ENCODE measurements at places on chromosomes 11 and 22.

DNA sequence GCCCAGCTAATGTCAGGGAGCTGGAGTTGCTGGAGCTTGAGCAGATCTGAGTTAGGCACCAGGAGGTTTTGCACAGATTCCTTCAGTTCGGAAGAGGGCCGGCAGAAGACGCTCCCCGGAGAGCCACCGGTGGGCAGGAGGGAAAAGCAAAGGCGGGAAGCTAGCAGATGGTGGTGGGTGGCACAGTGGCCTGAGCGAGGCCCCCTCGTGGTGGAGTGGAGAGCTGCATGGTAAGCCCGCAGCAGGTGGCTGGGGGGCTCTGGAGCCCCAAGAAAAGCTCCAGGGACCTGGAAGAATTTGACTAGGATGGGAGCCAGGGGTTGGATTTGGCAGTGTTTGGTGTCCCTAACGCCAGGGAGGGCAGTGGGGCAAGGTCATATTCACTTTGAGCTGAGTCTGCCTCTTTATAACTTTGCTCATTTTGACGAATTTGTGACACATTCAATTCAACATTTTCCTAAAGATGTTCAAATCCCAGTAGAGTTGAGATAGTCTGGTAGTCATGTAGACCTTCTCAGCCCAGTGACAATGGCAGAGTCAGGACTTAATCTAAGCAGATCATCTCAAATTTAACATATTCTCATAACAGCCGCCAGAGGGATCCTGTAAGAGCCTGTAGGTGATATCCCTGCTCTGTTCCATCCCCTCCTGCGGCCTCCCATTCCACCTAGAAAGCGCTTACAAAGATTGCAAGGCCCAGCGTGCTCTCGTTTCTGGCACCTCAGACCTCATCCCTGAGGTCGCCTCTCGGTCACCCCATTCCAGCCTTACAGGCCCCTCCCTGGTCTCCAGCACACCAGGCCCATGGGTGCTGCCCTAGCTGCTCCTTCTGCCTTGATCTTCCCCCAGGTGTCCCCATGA is 57.9 kb downstream of the TRIM29 start:
- no peak for DNase-seq

DNA sequence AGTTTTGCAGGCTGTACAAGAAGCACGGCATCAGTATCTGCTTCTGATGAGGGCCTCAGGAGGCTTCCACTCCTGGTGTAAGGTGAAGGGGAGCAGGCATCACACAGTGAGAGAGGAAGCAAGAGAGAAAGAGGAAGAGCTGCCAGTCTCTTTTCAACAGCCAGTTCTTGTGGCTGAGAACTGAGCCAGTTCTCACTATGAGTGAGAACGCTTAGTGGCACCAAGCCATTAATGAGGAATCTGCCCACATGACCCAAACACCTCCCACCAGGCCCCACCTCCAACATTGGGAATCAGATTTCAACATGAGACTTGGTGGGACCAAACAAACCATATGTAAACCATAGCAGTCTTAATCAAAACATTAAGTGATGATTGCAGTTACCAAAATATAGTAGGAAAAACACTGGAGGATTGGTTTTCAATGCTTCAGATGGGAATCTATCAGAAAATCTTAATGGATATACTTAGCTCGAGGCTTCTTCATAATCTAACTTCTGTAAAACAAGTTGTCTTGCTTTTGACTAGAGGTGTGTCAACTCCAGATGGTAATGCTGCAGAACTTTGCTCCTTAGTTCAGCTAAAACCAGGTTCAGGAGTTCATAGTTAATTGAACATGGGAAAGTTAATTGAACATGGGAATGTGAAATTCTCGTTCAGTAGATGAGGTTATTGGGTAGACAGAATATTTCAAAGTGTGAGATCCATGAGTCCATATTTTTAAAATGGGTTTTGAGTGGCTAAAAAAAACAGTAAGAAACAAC is 12.2 kb downstream of the FAR1 start:
- no peak for DNase-seq

DNA sequence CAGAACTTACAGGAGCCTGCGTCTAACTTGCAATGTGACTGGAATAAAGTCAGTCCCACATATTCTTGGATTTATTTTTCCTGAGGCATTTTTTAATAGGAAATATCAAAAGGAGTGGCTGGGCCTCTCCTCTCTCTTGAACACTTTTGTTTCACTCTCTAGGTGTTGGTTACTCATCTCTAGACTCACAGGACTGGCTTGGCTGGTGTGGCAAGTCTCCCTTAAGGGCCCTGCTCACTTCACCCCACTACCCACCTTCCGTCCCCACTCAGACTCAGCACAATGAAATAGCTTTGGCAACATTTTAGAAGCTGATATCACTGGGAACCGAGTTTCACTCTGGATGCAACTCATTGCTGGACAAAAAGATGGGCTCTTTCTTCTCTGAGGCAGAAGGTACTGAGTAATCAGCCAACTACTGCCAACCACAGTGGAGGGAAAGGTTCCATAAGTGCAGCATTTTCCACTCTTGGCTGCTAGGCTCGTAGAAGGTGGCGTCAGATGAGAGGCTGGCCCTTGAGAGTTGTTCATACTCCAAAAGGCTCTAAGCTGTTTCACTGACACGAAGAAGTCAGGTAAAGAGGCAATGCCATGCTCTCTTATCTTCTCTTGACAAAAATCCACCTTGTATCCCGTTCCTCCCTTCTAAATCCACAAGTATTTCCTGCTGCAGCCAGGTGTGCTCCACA is 390.6 kb downstream of the SOX6 start:
- DNase-seq = no peak

DNA sequence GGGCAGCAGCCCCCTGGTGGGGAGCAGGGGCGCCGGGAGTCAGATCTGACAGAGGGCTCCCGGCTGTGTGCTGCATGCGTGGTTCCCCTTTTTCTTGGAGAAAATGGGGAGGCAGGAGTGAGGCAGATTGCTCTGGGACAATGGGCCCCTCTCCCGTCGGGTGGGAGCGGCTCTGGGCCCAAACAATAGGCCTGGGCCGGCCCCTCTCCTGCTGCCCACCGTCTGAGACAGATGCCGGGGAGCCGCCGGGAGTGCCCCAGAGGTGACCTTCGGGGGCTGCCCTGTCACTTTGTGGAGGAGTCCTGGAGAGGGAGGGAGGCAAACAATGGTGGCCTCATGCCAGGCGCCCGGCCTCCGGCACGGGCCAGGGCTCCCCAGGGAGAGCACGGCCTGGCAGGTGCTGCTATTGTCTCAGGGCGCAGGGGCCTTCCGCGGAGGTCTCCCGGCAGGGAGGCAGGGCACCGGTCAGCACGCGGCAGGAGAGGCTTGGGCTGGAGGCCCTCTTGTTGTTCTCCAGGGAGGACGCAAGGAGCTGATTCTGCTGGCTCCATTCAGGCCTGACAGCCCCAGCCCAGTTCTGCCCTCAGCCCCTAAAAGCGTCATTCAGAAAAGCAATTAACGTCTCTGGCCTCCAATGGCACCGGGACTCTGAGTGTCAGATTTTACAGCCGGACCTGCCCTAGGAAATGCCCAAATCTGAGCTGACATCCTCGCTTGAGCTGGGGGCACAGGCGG is 44.8 kb downstream of the SMIM38 start:
- DNase-seq = no peak

DNA sequence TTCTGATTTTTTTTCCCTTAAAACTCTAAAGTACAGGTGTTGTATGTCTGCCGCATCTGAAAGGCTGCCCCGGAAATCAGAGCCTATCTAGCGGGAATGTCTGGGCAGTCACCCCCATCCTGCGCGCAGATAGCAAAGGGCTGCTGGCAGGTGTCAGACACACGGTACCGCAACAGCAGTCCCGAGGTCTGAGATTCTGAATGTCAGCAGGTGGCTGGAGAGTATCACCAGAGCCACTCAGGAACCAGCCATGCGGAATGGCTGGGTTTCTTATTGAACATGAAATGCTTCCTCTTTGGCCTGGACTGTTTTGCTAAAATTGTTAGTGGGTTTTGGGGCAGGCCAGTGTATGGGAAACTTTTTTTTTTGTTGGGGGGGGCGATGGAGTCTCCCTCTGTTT is 53.3 kb downstream of the CERK start:
- DNase-seq = no peak

DNA sequence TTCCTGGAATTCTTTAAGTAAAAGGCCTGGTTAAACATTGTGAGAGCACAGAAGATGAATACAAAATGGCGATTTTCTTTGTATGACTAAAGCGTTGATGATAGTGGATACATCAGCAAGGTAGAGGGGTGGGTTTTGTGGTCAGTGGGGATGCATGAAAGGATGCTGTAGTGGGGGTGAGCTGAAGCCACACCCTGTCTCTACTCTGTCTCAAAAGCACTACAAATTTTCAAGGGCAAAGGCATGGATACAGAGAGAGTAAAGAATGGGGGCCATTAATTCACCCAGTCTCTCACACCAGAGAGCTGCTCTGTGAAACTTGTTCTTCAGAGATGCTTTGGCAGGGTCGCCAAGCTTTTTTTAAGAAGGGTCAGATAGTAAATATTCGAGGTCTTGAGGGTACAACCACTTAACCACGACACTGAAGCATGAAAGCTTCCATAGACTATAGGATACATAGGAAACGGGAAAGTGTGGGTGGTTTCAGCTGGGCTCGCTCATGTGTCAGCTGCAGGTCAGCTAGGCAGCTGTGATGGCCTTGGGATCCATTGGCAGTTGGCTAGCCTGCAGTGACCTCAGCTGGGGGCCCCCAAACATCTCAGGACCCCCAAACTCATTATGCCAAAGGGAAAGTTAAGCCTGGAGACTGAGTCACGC is 8.3 kb downstream of the TMEM138 start:
- DNase-seq = no peak

DNA sequence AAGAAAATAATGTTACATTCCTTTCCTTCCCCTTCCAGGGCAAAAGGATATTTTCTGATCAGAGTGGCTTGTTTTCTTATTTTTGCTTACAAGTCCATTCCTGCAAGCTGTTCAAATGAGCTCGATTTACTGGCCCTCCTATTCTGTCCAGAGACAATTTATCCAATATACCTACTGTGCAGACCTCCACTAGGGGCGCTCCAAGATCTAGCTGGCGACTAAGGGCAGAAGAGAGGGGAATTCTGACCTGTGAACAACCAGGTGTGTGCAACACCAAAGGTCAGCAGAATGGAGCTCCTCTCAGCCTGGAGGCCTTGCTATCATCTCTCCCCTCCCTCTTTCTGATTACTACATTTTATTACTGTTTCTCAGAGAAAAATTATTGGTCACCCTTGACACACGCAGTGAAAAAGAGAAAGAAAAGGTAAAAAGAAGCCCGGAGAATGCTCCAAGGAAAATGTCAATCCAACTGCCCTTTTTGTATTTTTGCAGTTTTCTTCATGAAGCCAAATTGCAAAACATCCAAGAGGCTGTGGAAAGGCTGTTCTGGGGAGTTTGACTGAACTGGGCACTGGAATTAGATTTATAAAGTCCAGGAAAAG is 3.2 kb downstream of the SEZ6L start:
- peak; percentile 2 for DNase-seq

DNA sequence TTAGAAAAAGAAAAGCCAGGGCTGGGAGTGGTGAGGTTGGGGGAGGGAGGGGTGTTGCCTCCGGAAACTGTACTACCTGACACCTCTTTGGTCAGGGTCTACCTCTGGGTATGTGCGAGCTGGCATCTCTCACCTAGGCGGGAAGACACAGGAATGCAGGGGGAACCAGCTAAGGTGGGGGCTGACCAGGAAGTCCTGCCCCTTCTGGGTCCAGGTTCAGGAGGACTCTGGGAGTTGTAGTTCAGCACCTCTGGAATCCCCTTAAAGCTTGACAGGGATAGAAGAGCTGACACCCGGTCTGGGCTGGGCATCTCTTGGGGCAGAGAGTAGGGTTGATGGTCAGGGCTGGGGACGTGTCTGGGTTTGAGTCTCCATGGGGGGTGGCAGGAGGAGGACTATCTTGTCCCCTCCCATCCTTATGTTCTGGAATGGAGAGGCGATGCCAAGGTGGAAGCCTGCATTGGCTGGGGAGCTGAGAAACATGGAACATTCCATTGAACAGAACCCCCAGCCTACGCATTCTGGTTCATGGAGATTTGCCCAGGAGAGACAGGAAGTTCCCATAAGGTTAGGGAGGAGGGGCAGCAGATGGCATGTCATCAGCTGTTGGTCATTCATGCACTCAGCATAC is 2.1 kb upstream of the KIAA1671 start:
- DNase-seq = no peak

- no peak for DNase-seq
These were observed at the start of gene SLC25A18 for GRCh38 chr22:17562906-17563870. Gene SLC25A18, plus strand, starts transcription at chr22:17563498. Its CDS starts 16,447 bp downstream, at chr22:17579945.

DNA sequence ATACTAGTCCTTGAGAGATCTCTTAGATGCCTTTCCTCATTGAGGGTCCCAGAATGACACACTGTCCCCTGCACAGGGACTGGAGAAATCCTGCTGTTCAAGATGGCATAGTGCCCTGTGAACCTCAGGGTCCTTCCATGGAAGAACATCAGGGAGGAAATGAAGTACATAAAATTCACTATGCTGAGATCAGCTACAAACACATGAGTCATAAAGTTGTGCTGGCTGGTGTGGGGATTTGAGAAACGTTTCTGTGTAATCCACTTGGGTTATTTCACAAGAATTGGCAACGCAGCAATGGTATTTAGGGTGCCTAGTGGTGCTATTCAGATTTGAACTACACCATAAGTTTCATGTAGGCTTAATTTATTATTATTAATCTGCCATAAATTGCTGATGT is 174.4 kb downstream of the MAML2 start:
- DNase-seq = no peak

GRCh38 chr11:10064828-10065227 is 229.2 kb downstream of the SBF2 start:
- no peak for DNase-seq

DNA sequence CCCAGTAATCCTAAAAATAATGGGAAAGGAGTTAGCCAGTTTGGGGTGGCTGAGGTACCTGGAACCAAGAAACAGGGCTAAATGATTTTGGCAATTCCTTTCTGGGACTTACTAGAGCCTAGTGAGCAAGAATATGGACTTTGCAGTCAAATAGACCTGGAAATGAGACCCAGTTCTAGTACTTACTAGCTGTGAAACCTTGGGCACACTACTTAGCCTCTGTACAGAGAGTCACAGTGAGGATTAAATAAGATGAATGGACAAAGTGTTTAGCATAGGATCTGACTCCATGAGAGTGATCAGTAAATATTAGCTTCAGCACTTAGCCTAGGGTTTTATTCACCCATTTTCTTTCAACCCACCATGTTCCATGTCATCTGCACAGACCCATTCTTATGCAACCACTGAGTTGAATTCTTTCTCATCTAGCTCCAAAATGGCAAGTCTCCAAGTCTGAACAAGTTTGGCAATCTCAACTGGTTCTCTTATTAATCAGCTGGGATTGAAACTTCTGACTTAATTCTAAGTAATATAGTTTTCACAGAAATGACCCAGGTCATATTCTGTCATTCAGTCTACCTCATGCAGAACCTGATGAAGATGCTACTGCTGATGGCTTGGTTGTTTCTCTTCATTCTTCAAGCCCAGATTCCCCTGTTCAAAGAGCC is 15.0 kb upstream of the SORL1 start:
- DNase-seq = no peak

DNA sequence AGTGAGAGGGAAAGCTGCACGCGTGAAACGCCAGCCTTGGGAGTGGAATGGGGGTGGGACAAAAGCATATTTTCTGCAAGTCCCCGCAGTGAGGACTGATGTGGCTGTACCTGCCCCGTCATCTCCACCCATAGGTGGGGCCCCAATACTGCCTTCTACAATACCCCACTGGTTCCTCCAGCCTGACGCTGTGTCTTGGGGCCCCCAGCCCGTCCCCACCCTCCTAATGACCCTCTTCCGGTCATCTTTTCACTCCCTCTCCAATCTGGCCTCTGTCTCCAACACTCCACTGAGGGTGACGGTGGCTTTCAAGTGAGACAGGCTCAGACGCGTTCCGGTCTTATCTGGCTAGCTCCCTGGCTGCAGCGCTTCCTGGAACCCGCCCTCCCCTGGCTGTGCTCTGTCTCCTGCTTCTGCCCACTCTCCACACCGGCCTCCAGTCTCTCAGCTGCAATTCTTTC is 104.2 kb downstream of the MICAL3 start:
- no peak for DNase-seq

Measured in T-helper 9 cell (primary cell).